ENCODE measurements at places on chromosomes 11 and 22. TPM values are rescaled to one million over a fixed set of nuclear protein-coding genes. Genes with fewer than 3 reads are reported as not detected.

DNA sequence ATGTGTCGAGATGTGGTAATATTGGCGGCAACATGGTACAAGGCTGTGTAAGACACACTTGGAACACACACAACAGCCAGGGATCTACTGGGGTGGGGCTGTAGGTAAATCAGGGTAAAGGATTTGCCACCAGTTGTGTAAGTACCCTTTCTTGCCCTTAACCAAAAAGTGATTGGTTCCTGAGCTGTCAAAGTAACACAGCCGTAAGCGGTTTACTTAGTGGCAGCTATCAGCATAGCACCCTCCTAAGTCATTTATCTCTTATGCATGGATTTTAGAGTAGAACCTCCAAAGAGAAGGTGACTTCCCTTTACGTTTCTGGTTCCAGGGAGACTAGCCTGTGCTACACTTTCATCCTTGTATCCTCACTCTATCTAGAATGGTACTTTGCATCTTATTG, 57.2 kb downstream of the SPECC1L start:
- no peak for DNase-seq

- no peak for DNase-seq
These were observed 12.3 kb upstream of the ARL14EP start for GRCh38 chr11:30310623-30311022.

The MMP1 gene
- 0.34 TPM for total RNA-seq

- DNase-seq, result no peak
These were observed 6.0 kb downstream of the P2RX6 start for GRCh38 chr22:21020802-21021429.

The MMP12 gene
- not detected for total RNA-seq

Measured in pancreas (tissue), 10 donors.